Activated CD8-positive, alpha-beta memory T cell treated with anti-CD3 and anti-CD28 coated beads for 36 hours (primary cell): ENCODE measurements at places on chromosomes 6 and 20. TPM values are rescaled to one million over a fixed set of nuclear protein-coding genes. Genes with fewer than 3 reads are reported as not detected.

The RNF182 gene
- total RNA-seq: not detected

The CST2 gene
- total RNA-seq: not detected

The CALHM6 gene
- total RNA-seq: 5.3 TPM

The PAK5 gene
- not detected for total RNA-seq

The CTSZ gene
- 31.2 TPM for total RNA-seq

The TTLL9 gene
- not detected for total RNA-seq

The ID4 gene
- not detected for total RNA-seq

The GPR31 gene
- total RNA-seq: not detected

The ZSCAN23 gene
- total RNA-seq: 1.3 TPM

The DUSP15 gene
- total RNA-seq: not detected

The HFE gene
- 0.19 TPM for total RNA-seq

The PRPH2 gene
- not detected for total RNA-seq

The NTSR1 gene
- total RNA-seq: not detected

The CST5 gene
- not detected for total RNA-seq

The SYNDIG1 gene
- total RNA-seq: not detected

The CYP21A2 gene
- 0.44 TPM for total RNA-seq

The SOX18 gene
- total RNA-seq: not detected

The KCNK5 gene
- total RNA-seq: 32.0 TPM

The PDE10A gene
- total RNA-seq: not detected

The SNPH gene
- total RNA-seq: 2.1 TPM

The DOK5 gene
- total RNA-seq: 5.5 TPM

The MUC22 gene
- not detected for total RNA-seq

The SKIC2 gene
- total RNA-seq: 106 TPM

The KHDC1 gene
- total RNA-seq: 5.1 TPM

The CRISP2 gene
- not detected for total RNA-seq

The NUDT3 gene
- 16.4 TPM for total RNA-seq

The CD164 gene
- 197 TPM for total RNA-seq

The BPIFB4 gene
- total RNA-seq: not detected

The MC3R gene
- total RNA-seq: not detected

The RIMS1 gene
- total RNA-seq: not detected

The COL19A1 gene
- 0.30 TPM for total RNA-seq

The GJA10 gene
- total RNA-seq: not detected

The PM20D2 gene
- total RNA-seq: 23.4 TPM
